ENCODE measurements at places on chromosomes 7 and 10.

DNA sequence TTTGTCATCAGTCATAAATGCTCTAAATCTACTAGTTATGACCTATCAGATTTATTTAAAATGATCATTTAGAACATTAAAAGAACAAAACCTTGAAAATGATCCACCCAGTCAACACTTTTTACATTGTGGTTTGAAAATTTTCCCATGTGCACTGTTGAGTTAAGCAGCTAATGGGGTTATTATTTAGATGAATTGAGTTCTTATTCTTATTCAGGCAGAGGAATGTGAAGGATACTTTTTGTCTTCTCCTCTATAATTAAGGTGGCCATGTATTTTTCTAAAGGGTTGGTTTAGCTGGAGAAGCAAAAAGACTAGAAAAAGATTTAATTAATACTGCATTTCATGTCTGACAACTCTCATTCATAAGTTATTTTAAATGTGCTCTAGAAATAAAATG is 74.9 kb upstream of the FEZF1 start:
- DNase-seq = no peak

DNA sequence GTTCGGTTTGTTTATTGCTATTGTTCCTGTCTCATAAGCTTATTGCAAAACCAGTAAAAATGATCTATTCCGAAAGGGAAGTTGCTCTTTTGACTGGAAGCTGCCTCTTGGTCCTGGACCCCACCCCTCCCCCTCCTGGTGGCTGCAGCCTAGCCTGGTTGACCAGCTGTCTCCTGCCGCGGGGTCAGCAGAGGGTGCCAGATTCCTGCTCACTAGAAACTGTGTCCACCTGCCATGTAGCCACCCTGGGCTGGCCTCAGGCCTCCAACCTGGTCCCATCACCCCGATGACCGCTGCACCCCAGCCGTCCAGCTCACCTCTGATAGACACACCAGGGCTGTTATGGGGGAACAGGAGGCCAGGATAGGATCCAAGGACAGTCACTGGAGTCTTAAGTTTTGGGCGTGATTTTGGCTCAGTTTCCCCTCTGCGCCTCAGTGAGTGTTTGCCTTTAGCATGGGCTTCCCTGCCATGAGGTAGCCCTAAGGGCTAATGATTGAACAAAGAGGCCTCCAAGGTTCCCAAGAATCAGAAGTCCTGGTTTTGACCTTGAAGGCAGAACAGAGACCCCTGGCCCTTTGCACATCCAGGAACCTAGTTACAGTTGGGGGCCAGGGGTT is 32.9 kb upstream of the SLF2 start:
- no peak for DNase-seq

GRCh38 chr10:108434559-108435252 is 1270.2 kb upstream of the SORCS1 start:
- no peak for DNase-seq

DNA sequence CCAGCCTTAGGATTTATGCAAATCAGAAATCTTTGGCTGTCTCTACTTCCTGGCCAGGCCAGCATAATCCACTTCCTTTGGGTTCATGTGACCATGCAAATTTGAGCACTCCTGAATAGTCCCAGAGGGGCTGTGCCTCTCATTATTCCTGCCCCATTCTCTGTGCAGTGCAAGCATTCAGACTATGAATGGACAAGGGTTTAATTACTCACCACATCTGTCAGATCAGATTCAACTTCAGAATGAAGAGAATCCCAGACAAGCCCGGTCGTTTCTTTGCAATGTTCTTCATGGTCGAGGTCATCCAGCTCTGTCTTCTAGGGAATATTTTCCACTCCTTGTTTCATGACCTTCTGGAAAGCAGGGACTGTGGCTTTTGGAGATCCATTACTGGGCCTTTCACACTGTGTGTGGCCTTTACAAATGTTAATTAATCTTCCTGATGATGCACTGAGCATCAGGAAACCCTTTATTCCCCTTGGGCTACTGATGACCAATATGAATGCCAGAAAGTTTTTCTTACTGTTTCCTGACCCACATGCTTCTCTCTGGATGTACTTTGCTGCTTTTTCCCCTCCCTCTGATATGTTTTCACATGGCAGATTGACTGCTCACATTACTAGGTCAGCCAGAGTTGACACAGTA is 217.6 kb upstream of the TCF7L2 start:
- no peak for DNase-seq

DNA sequence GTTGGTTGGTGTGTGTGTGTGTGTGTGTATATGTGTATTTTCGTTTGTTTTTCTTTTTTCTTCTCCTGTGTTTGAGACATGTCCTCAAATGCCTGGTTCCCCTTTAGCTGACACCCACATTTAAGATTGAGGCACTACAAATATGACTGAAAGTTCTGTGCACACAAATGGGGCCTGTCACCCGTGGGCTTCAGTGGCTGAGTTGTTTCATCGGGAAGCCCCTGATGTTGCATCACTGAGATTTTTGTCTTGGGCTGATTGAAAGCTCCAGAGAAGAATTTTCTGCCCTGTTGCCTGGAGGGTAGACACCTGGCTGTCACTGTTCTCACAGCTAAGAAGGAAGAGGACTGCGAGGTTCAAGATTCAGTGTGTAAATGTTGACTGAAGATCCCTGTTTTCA is 283.8 kb upstream of the C7orf33 start:
- no peak for DNase-seq

DNA sequence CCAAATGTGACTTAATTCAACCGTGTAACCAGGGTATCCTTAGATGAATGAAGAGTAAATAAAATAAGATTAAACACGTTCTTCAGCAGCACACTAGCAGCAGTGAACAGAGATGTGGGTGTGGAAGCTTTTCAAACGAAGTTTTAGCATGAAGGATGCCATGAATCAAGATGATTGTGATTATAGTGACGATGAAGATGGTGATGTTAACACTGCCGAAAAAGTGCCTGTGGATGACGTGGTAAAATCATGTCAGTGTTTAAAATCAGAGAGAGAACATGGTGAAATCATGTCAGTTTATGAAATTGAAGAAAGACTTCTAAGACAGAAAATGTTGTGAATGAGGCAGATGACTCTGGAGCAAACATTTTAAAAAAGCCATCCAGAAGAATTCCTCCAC is 19.2 kb downstream of the LCOR start:
- no peak for DNase-seq

DNA sequence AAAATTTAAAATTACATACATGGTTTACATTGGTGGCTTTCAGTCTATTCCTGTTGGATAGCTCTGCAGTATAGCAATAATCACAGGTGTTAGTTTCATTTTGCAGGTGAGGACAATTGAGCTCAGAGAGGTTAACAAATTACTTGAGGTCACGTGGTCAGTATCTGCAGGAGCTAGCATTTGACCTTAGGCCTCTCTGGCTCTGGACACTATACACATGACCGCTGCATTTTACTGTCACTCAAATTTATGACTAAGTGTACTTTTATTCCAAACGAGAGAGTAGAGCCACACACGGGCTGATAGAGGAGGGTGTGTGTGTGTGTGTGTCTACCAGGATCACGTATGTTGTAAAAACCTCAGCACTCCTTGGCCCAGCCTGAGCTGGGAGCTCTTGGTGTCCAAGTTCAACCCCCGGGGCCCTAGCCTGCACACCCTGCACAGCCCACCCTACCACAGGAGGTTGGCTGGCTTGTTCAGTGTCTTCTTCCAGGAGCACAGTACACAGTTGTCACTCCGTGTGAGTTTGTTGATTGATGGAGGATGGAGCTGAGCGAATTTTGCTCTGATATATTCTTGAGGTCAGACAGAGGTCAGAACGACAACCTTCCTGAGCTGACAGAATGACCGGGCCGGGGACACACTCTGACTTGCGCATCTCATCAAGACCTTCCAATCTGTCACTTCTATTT is 272.7 kb downstream of the GFRA1 start:
- no peak for DNase-seq

DNA sequence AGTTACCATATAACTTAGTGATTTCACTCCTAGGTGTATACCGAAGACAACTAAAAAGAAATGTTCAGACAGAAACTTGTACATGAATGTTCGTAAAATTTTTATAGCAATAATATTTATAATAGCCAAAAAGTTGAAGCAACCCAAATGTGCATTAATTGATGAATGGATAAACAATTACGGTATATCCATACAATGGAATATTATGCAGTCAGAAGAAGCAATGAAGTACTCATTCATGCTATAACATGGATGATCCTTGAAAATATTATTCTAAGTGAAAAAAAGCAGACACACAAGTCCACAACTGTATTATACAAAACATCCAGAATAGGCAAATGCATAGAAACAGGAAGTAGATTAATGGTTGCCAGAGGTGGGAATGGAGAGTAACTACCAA is 183.9 kb downstream of the RNLS start:
- DNase-seq = no peak

- no peak for DNase-seq
Observed at GRCh38 chr10:67839951-67840350, 2.0 kb upstream of the DNAJC12 start.

DNA sequence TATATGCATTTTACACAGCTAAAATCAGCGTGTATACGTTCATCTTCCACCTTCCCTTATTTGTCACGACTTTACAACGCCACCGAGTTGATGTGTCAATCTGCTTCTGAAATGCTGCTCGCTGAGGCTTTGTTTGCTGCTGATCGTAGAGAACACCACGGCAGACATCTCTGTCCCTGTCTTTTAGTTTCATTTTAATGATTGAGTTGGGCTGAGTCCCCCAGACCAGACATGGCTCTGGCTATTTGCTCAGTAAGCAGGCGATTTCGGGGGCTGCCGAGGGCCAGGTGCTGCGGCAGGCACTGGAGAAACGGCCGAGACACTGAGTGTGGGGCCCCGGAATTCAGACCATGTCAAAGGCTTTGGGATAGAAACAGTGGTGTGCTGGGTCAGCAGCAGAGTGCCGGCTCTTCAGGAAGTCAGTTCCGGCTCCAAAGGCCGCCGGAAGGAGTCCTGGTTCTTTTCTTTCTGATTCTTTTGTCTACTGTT is 5.0 kb downstream of the LRRC27 start:
- DNase-seq = no peak

GRCh38 chr7:55254242-55254595 is 110.9 kb upstream of the LANCL2 start:
- DNase-seq = no peak

DNA sequence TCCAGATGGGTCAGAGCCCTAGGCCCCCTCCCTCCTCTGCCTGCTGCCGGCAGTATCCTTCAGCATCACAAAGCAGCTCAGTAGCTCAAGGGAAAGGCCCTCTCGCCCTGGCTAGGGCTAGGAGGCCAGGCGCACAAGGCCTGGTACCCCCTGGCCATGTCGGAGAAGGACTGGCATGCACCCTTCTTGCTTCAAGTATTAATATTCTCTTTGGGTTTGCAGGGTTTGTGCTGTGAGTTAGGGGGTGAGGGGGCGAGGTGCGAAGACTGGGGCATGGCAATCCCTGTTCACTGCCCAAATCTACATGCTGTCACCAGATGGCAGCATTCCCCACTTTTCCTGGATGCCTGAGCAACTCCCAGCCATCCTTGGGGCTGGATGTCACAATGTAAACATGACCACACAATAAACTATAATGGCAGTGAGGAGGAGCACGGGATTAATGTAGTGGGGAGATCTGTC is 105.2 kb downstream of the NEURL1 start:
- peak; percentile 4 for DNase-seq
